Neural progenitor cell (in vitro differentiated cells): ENCODE measurements at places on chromosomes 6 and 20. TPM values are rescaled to one million over a fixed set of nuclear protein-coding genes. Genes with fewer than 3 reads are reported as not detected.

Gene ZBP1
- total RNA-seq, result not detected in 2 replicates

Gene BPIFB2
- not detected in 2 replicates for total RNA-seq

Gene TCP11
- total RNA-seq, result 0.25 TPM in 1 of 2 replicates, not detected in the other

Gene MYCT1
- not detected in 2 replicates for total RNA-seq

Gene BCKDHB
- total RNA-seq, result 48.2 and 48.5 TPM in 2 replicates

Gene ZC2HC1B
- not detected in 2 replicates for total RNA-seq

Gene SASH1
- total RNA-seq, result 10.2 and 11.8 TPM in 2 replicates

Gene ARMC2
- total RNA-seq, result 2.9 and 3.7 TPM in 2 replicates

Gene DTD1
- total RNA-seq, result 89.0 and 92.6 TPM in 2 replicates

DNA sequence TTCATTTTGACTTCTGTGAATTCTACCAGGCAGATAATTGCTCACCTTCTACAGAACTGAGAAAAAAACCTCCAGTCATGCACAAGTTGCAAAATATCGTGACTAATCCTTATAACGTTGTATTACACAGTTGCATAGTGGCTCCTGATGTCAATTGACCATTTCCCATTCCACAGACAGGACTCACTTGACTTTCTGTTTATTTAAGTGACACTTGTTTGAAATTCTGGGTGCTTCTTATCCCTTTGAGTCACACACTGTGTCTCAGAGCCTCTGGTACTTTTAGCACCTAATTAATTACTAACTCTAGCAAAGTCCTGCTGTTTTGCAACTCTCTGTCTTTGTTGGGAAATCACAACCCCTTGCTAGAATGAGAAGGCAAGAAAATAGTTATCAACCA, 16.2 kb upstream of the RSPO3 start:
- H3K4me1 ChIP-seq, result no peaks in the 10 kb centered on the region
- no peak overlapping the region for H3K4me3 ChIP-seq
- no peaks in the 10 kb centered on the region for H3K36me3 ChIP-seq
- H3K27ac ChIP-seq, result no peak overlapping the region
- H3K27me3 ChIP-seq, result no peaks in the 10 kb centered on the region
- DNase-seq, result no peak

DNA sequence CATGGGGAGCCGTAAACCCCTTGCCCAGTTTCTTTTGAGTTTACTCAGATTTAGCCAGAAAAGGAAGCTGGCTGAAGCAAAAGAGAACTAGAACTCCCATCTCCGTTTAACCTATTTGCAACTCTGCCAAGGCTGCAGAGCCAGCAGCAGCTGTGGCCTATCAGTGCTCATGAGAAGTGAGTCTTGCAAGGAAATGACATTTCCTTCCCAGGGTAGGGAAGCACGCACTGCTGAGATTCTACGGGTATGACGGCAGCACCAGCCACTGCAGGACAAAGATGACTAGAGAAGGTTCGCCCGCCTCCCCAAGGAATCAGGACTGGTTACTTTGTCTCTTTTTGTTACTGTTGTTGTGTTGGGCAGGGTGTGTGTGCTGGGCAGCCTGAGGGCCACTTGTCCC, 47.6 kb downstream of the PPP1R3G start:
- peak overlapping the region; percentile 23 for H3K4me3 ChIP-seq
- H3K36me3 ChIP-seq, result no peaks in the 10 kb centered on the region
- H3K4me1 ChIP-seq, result peaks cover 38% of the 10 kb centered on the region
- H3K27ac ChIP-seq, result peak overlapping the region; percentile 51

GRCh38 chr6:56683882-56684281, 41.2 kb upstream of the DST start:
- H3K27ac ChIP-seq, result no peak overlapping the region
- peaks cover 6% of the 10 kb centered on the region for H3K4me1 ChIP-seq
- no peak overlapping the region for H3K4me3 ChIP-seq
- H3K36me3 ChIP-seq, result no peaks in the 10 kb centered on the region
- DNase-seq, result no peak
- no peaks in the 10 kb centered on the region for H3K27me3 ChIP-seq

DNA sequence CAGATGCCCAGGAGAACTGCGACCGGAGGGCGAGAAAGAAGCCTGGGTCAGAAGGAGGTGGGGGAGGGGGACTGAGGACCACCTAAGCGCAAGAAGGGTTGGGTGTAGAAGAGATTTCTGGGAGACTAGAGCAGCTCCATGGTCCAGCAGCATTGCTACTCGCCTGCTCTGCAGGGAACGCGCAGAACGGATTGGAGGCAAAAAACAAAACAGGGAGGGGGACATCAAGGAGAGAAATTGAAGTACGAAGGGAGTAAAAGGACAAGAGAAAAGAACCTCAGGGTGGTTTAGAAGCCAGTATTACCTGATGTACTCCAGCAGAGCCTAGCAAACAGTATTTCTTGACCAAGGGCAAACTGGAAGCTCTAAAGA, 537 bp upstream of the GABBR1 start:
- H3K27ac ChIP-seq, result peak overlapping the region; percentile 2
- H3K36me3 ChIP-seq, result no peaks in the 10 kb centered on the region
- peaks cover 29% of the 10 kb centered on the region for H3K4me1 ChIP-seq
- H3K27me3 ChIP-seq, result peaks cover 31% of the 10 kb centered on the region
- no peak for DNase-seq

- H3K27ac ChIP-seq, result no peak overlapping the region
- DNase-seq, result peak; percentile 16
- no peaks in the 10 kb centered on the region for H3K36me3 ChIP-seq
- no peaks in the 10 kb centered on the region for H3K27me3 ChIP-seq
- peaks cover 8% of the 10 kb centered on the region for H3K4me1 ChIP-seq
These were observed 178.4 kb upstream of the SUPT3H start for GRCh38 chr6:45555981-45556771.

DNA sequence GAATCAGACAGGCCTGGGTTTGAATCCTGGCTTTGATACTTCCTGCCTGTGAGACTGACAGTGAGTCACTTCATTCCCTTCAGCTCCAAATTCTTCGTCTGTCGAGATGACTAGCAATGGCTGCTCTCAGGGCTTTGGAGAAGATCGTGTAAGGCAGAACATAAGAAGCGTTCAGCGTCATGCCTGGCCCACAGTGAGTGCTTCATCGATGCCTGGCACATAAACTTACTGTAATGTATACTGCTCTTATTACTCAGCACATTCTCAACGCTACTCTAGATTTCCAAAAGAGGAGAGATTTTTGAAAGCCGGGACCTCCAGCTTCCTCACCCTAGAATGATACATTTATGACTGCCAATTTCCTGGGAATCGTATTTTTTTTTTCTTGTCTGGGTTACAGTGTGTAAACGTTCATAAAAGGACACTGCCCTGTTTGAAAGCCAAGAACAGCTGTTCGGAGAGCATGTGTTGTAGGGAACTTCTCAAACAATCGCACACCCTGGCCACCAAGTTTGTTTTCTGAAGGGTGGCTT, 16.2 kb upstream of the BCAS1 start:
- no peaks in the 10 kb centered on the region for H3K27me3 ChIP-seq
- H3K4me3 ChIP-seq, result no peak overlapping the region

DNA sequence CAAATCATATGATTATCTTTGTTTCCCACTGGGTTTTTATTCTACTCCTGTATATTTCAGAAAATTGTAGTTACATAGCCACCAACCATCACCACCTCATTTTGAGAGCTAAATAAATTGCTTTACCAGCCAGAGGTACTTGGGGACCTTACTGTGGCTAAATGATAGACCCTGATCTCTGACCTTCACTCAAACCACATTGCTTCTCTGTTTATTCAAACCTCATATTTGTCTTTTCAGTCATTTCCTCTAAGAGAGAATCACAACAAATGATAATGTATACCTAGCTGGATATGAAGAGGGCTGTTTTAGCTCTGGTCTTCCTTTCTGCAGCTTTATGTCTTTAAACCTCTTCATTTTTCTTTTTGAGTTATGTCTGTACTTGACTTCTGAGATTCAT, 142.8 kb downstream of the ADGB start:
- H3K27ac ChIP-seq, result no peak overlapping the region
- no peaks in the 10 kb centered on the region for H3K36me3 ChIP-seq
- no peak for DNase-seq
- H3K27me3 ChIP-seq, result no peaks in the 10 kb centered on the region
- no peak overlapping the region for H3K4me3 ChIP-seq
- no peaks in the 10 kb centered on the region for H3K4me1 ChIP-seq

- H3K4me1 ChIP-seq, result peaks cover 8% of the 10 kb centered on the region
- H3K27ac ChIP-seq, result no peak overlapping the region
- DNase-seq, result no peak
- no peak overlapping the region for H3K4me3 ChIP-seq
- H3K36me3 ChIP-seq, result no peaks in the 10 kb centered on the region
These were observed 84.2 kb upstream of the RGS17 start for GRCh38 chr6:153215242-153215641.

GRCh38 chr6:20574355-20574754, 40.1 kb downstream of the CDKAL1 start:
- no peaks in the 10 kb centered on the region for H3K4me1 ChIP-seq
- no peak for DNase-seq
- no peak overlapping the region for H3K4me3 ChIP-seq
- no peaks in the 10 kb centered on the region for H3K27me3 ChIP-seq
- no peaks in the 10 kb centered on the region for H3K36me3 ChIP-seq

GRCh38 chr6:75272145-75272840, 12.3 kb downstream of the TMEM30A start:
- peaks cover 6% of the 10 kb centered on the region for H3K36me3 ChIP-seq
- no peak for DNase-seq
- no peak overlapping the region for H3K4me3 ChIP-seq
- no peaks in the 10 kb centered on the region for H3K27me3 ChIP-seq
- H3K27ac ChIP-seq, result no peak overlapping the region

DNA sequence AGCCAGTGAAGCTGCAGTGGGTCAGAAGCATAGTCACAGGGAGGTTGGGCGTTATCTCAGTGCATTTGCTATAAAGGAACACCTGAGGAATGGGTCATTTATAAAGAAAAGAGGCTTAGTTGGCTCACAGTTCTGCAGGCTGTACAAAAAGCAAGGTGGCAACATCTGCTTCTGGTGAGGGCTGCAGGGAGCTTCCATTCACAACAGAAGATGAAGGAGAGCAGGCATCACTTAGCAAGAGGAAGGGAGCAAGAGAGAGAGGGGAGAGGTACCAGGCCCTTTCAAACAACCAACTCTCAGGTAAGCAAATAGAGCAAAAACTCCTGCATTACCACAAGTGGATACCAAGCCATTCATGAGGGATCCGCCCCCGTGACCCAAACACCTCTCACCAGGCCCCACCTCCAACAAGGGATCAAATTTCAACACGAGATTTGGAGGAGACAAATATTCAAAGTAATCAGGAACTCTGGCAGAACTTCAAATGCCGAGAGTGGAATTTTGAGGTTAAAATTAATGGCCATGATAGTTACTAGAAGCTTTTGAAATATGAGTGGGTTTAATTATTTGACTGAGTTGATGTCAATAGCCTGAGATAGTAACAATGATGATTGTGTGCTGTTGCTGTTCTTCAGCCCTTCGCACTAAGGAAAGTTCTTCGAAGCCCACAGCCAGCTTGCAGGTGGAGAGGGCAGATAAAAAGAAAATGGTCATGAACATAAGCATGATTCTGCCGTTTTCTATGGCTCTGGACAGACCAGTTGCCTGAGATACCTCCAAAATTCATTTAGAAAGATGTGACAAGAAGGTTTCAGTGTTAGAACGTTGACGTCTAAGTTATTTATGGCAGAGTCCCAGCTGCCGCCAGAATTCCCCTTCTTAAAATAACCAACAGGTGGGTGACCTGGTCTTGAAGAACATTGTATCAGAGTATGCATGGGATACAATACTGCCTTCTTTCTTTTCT, 55.3 kb upstream of the ADTRP start:
- H3K4me3 ChIP-seq, result no peak overlapping the region
- DNase-seq, result no peak
- no peaks in the 10 kb centered on the region for H3K4me1 ChIP-seq
- H3K27ac ChIP-seq, result no peak overlapping the region
- H3K27me3 ChIP-seq, result no peaks in the 10 kb centered on the region

GRCh38 chr6:37696841-37697662, 631 bp downstream of the MDGA1 start:
- H3K4me3 ChIP-seq, result peak overlapping the region; percentile 72
- H3K27ac ChIP-seq, result no peak overlapping the region
- peaks cover 97% of the 10 kb centered on the region for H3K27me3 ChIP-seq
- peak; percentile 55 for DNase-seq

GRCh38 chr6:22880686-22881433, 311.5 kb downstream of the HDGFL1 start:
- H3K27ac ChIP-seq, result no peak overlapping the region
- no peaks in the 10 kb centered on the region for H3K27me3 ChIP-seq
- H3K4me1 ChIP-seq, result peaks cover 4% of the 10 kb centered on the region
- H3K4me3 ChIP-seq, result no peak overlapping the region
- DNase-seq, result no peak

- H3K27ac ChIP-seq, result no peak overlapping the region
- H3K27me3 ChIP-seq, result no peaks in the 10 kb centered on the region
- H3K4me3 ChIP-seq, result no peak overlapping the region
- peaks cover 22% of the 10 kb centered on the region for H3K4me1 ChIP-seq
- no peaks in the 10 kb centered on the region for H3K36me3 ChIP-seq
- peak; percentile 66 for DNase-seq
These were observed 63.1 kb upstream of the KLHL31 start for GRCh38 chr6:53728570-53729194.

- H3K4me3 ChIP-seq, result no peak overlapping the region
- H3K36me3 ChIP-seq, result no peaks in the 10 kb centered on the region
- no peaks in the 10 kb centered on the region for H3K27me3 ChIP-seq
- H3K4me1 ChIP-seq, result peaks cover 40% of the 10 kb centered on the region
- H3K27ac ChIP-seq, result no peak overlapping the region
These were observed 70.8 kb upstream of the SLC22A23 start for GRCh38 chr6:3527651-3527977.

- H3K4me1 ChIP-seq, result no peaks in the 10 kb centered on the region
- no peak overlapping the region for H3K4me3 ChIP-seq
- H3K27me3 ChIP-seq, result no peaks in the 10 kb centered on the region
- peaks cover 6% of the 10 kb centered on the region for H3K36me3 ChIP-seq
- no peak for DNase-seq
- no peak overlapping the region for H3K27ac ChIP-seq
These were observed 35.0 kb downstream of the HUS1B start for GRCh38 chr6:621931-622330.

DNA sequence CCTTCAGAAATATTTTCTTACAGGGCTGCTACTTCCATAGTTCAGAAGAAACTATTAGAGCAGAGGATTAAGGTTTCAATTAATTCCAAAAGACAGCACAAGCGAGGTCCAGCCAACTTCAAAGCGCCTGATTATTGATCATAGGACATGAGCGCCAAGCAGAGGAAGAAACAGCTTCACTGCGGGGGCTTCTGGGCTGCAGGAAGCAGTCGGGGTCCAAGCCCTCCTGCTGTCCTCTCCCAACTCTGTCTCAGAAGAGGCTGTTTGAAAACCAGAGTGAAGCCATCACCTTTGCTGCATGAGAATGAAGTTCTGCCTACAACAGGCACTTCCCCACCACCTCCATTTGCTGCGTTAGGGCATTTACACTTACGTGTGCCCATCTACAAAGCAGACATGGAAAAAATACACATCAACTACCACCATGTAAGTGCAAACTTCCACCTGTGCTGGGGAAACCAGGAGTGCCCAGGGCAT, 23.9 kb downstream of the SUMO4 start:
- H3K36me3 ChIP-seq, result no peaks in the 10 kb centered on the region
- no peak overlapping the region for H3K4me3 ChIP-seq
- DNase-seq, result no peak
- no peaks in the 10 kb centered on the region for H3K27me3 ChIP-seq
